ENCODE measurements at places on chromosomes 16 and 17. TPM values are rescaled to one million over a fixed set of nuclear protein-coding genes. Genes with fewer than 3 reads are reported as not detected.

LGALS9B gene
- polyA plus RNA-seq: not detected

CXCL16 gene
- 6.4 TPM for polyA plus RNA-seq

KARS1 gene
- polyA plus RNA-seq: 127 TPM

KRTAP4-1 gene
- polyA plus RNA-seq: not detected

- DNase-seq: no peak
Measured at GRCh38 chr17:19327031-19327783, 35.3 kb downstream of the B9D1 start.

GRCh38 chr17:39996800-39997199, 16.2 kb downstream of the PSMD3 start:
- no peak for DNase-seq

DNA sequence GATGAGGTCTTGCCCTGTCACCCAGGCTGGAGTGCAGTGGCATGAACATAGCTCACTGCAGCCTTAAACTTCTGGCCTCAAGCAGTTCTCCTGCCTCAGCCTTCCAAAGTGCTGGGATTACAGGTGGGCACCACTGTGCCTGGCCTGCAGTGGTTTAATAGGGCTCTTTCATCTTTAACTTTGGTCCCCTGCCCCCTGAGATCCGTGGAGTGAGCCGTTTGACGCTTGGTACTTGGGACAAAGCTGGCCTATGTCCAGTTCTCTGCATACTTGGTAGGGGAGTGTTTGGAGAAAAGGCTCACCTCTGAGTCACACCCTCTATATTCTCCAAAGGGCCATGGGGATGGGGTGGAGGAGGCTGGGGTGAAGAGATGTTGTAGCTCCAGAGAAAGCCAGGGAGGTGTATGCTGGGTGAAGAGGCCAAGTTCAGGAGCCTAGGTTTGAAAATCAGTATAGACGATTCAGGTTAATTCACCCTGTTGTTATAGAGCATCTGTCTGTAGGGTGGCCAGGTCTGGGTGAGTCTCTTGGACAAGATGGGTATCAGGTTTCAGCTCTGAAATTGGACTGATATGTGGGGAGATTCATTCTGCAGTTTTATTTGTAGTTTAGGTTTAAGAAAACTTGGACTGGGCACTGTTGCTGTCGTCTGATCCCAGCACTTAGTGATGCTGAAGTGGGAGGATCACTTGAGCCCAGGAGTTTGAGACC, 17.6 kb downstream of the ABCC1 start:
- DNase-seq: no peak
